ENCODE measurements at places on chromosomes 7 and 10. TPM values are rescaled to one million over a fixed set of nuclear protein-coding genes. Genes with fewer than 3 reads are reported as not detected.

Gene TFPI2
- total RNA-seq = 0.85 TPM

Gene PPIF
- total RNA-seq = 38.0 TPM

Gene OPN1SW
- total RNA-seq = not detected

Gene TMEM196
- not detected for total RNA-seq

Gene ZNF239
- 14.1 TPM for total RNA-seq

Gene RTKN2
- not detected for total RNA-seq

Gene SEMA3E
- 22.1 TPM for total RNA-seq

Gene SPDYE6
- total RNA-seq = not detected

Gene LRRD1
- 0.23 TPM for total RNA-seq

Gene WASL
- 55.9 TPM for total RNA-seq

Gene CPN1
- total RNA-seq = not detected

Gene MSMB
- total RNA-seq = not detected

Gene H2BK1
- not detected for total RNA-seq

Gene AEBP1
- total RNA-seq = 202 TPM

Gene BRAF
- total RNA-seq = 56.0 TPM

Gene HMX2
- total RNA-seq = not detected

Gene STEAP1B
- total RNA-seq = 0.66 TPM

Gene TBXAS1
- total RNA-seq = 6.2 TPM

Gene PNLIPRP2
- not detected for total RNA-seq

Gene TUBAL3
- not detected for total RNA-seq

Gene SPDYE1
- total RNA-seq = not detected

Gene SMIM30
- 53.1 TPM for total RNA-seq

Gene SPAM1
- total RNA-seq = not detected

Gene PLAU
- total RNA-seq = 1.1 TPM

Gene SPDYE8
- total RNA-seq = not detected

Gene EVX1
- total RNA-seq = not detected

Gene MNX1
- not detected for total RNA-seq

Gene ARHGEF35
- total RNA-seq = 0.54 TPM

Gene NUDT13
- 3.9 TPM for total RNA-seq

Gene STOX1
- total RNA-seq = 11.4 TPM

Gene EBLN1
- not detected for total RNA-seq

Gene CTTNBP2
- 10.2 TPM for total RNA-seq

Gene GDF2
- not detected for total RNA-seq

Gene CACUL1
- total RNA-seq = 35.7 TPM

Gene SUN3
- not detected for total RNA-seq

Gene COL28A1
- 16.7 TPM for total RNA-seq

Gene HKDC1
- not detected for total RNA-seq

Gene PIP4K2A
- total RNA-seq = 30.4 TPM

Gene DRGX
- not detected for total RNA-seq

Gene ACSL5
- total RNA-seq = 9.7 TPM

Gene ERVW-1
- total RNA-seq = not detected

Gene AQP1
- total RNA-seq = 544 TPM

Gene PPP1R3C
- 83.3 TPM for total RNA-seq

Gene VPS41
- total RNA-seq = 47.3 TPM

Gene CHST3
- 31.8 TPM for total RNA-seq

Gene ZC3HAV1L
- total RNA-seq = 7.3 TPM

Gene CHRM2
- 130 TPM for total RNA-seq

Gene HIPK2
- 17.9 TPM for total RNA-seq

Gene PSPH
- total RNA-seq = 13.5 TPM

Gene OSBPL3
- 3.2 TPM for total RNA-seq

Gene ARMH3
- total RNA-seq = 13.1 TPM

Gene GIGYF1
- 34.2 TPM for total RNA-seq

Gene NEUROD6
- total RNA-seq = not detected
